ENCODE measurements at places on chromosomes 5 and 9.

GRCh38 chr5:103821361-103821760, 258.8 kb upstream of the NUDT12 start:
- no peak for DNase-seq

- no peak for DNase-seq
Measured at GRCh38 chr5:115831163-115831768, 10.1 kb downstream of the ATG12 start.

- no peak for DNase-seq
Measured at GRCh38 chr9:124442379-124442778, 7.9 kb upstream of the ADGRD2 start.

GRCh38 chr5:68332556-68332955, 117.0 kb downstream of the PIK3R1 start:
- no peak for DNase-seq

DNA sequence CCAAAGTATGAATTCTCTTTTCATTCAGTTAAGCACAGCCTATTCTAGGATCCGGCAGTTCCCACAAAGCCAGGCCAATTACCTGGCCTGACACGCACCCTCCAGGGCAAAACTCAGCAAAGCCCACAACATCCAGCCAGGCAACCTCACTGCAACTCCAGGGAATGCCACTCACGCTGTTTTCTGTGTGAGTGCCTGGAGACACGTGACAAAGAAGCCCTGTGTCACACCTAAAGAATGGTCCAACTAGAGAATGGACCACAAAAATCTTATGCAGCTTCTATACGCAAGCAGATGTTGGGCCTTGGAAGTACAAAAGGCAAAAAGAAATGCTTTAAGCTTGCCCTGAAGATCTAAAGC, 20.2 kb downstream of the RETREG1 start:
- no peak for DNase-seq

DNA sequence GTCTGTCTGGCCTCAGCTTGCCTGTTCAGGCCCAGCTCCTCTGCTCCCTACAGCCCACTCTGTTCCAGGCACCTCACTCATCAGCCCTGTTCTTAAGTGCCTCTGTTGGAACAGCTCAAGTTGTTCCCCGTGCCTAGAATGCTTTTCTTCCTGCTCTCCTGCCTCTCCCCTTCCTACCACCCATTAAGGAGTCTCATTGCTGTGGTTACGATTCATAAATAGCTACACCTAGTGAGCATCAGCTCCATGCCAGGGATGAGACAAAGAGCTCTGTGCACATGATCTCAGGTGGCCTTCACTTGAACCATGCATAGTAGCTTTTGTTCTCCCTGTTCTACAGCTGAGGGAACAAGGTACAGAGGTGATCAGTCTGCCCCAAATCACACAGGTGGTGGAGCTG, 54.3 kb downstream of the PSD2 start:
- DNase-seq: no peak
